ENCODE measurements at places on chromosomes 7 and 10.

DNA sequence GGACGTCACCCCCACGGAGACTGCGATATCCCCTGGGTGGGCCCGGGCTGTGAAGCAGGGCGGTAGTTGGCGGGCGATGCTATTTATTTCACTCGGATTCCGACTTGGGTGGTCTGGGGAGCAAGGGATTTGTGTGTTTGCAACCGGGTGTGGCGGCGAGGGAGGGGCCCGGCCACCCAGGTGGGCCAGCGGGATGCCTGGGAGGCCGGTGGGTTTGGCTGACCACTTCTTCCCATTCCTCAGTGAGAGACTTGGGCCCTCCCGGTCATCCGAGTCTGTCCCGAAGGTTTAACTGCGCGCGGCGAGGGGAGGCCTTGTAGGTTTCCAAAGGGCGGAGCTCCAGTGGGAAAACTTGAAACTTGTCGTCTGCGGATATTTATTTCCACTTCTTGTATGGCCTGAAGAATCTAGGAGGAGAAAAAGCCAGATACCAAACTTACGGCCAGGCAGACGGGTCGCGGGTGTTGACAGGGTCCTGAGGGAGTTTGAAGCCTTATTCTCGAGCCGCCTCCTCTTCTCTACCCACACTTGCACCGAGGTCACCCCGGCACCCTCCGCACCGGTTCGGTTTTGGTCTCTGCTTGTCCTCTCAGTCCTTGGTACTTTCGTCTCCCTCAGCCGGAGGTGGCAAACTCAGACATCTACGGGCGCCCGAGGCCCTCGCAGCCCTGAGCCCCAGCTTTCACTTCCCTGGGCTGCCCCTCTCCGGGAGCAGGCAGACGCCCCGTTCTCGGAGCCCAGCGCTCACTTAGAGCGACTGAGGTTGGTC is 17.9 kb downstream of the ZNF316 start:
- DNase-seq: no peak

- no peak for DNase-seq
These were observed 164.7 kb downstream of the ADAM12 start for GRCh38 chr10:126223512-126224067.

- no peak for DNase-seq
These were observed 826 bp downstream of the CHPF2 start for GRCh38 chr7:151232917-151233701.

DNA sequence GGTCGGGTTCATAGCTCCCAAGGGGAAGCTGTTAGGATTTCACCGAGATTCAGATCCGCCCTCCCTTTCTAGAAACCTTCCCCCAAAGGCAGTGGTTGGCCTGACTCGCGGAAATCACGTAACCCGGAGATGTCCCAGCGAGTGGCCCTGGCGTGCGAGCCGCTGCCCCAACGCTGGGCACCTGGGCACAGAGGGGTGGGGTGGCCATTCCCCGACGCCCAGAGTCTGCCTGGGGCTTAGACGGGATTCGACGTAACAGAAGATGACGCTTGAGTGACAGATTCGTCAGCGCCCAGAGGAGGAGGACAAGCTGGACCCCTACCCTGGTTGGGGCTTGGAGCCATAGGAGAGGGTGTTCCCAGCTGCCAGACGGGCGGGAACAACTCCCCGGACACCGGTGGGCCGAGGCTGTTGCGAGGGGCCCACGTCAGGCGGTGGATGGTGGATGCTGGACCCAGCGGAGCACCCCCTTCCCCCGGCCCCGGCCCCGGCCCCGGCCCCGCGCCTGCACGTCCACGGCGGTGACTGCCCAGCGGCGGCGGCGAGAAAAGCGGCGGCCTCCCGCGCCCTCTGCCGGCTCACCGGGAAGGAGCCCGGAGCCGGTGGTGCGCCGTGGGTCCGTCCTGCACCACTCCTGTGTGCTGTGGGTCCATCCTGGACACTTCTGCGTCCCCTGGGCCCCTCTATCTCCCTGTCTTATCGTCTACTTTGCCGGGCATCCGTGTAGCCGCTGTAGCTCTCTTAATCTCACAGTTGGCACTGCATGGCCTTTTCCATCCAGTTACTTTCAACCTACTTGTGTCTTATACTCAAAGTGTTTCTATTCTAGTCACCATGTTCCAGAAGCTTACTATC is 35.4 kb upstream of the KNDC1 start:
- DNase-seq: no peak

- DNase-seq: no peak
These were observed 184.5 kb upstream of the BMPER start for GRCh38 chr7:33720870-33721269.

GRCh38 chr10:97229322-97230015 is 43.7 kb upstream of the SLIT1 start:
- DNase-seq: no peak

DNA sequence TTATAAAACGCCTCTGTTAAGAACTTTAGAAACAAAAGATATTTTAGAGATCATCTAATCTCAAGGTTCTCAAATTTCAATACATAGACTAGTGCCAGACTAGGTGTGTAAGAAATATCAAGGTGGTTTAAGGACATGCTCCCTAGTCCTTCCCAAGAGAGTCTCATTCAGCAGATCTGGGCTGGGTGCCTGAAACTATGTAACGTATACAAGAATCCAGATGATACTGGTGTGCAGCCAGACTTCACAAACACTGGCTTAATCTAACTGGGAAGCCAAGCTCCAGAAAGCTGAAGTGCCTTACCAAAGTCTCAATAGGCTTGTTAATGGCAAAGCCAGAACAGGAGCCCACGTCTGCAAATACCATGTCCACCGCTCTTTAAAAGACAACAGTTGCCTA is 105.0 kb upstream of the AMPH start:
- no peak for DNase-seq
